ENCODE measurements at places on chromosomes 12 and 14.
A peak's percentile ranks its signal among the peaks of the same experiment; 100 is the strongest.

DNA sequence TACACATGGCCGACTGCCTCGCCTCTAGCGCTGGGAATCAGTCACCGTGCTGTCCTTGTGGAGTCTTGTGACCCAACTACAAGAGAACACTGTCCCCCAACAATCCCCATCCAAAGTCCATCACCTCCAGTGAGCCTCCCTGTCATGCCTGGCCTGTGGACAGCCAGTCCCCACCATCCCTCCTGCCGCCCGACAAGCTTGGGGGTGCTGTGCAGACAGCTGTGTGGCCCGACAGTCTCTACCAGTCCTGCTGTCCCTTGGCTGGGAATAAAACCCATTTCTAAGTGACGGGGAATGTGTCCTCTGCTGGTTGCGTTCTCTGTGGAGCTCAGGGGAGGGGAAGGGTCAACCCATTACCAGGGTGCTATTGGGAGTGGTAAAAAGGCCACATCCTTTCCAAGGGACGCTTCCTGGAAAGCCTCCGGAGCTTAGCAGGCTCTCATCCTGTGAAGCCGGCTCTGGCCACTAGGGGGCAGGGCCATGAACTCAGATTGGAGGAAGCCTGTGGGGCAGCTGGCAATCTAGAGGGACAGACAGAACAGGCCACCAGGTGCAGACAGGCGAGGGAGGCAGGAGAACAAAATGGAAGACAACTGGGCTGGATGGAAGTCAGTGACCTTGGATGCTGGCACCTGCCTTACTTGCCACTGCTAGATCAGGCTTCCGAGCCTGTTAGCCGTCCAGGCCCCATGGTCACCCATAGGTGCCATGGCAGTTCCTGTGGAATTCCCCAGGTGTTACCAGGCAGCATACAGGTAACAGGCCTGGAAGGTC lies 12.0 kb upstream of the BLTP3B start:
- DNase-seq = peak; percentile 34

- no peak for DNase-seq
These were observed 17.5 kb upstream of the KRT80 start for GRCh38 chr12:52209321-52209720.

DNA sequence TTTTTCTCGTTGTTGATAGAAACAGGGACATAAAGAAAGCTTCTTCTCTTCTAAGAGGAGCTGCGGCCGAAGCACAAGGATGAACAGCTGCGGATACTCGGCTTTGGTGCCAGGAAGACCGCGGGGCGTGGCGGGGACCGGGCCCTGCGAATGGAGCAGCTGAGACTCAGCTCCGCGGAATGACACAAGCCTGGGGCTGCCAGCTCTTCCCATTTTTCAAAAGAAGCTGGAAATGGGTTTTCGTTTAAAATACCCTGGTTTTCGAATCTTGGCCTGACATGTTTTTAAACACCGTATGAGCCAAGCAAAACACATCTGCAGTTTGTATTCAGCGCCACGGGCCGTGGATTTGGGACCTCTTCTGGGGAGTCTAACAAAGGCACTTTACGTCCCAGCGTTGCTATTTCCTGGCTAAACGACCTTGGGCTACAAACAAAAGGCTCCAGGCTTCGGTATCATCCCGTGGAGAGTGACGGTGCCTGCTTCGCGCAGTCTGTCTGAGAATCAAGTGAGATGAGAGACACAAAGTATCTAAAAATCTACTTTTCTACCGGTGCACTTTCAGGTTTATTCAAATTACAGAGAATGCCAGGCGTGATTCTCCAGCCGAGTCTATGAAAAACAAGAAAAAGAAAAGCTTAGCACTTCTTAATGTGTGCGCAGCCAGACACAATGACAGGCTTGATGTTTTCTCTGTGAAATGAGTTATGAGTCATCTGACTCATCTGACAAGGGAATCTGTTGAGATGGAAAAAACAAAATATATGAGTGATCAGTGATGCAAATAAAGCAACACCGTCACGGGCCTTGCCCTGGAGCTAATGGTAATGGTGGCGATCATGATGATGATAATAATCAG lies 114.0 kb upstream of the TMEM132D start:
- no peak for DNase-seq

GRCh38 chr12:50016501-50017475 lies 8.5 kb downstream of the RACGAP1 start:
- DNase-seq = no peak

DNA sequence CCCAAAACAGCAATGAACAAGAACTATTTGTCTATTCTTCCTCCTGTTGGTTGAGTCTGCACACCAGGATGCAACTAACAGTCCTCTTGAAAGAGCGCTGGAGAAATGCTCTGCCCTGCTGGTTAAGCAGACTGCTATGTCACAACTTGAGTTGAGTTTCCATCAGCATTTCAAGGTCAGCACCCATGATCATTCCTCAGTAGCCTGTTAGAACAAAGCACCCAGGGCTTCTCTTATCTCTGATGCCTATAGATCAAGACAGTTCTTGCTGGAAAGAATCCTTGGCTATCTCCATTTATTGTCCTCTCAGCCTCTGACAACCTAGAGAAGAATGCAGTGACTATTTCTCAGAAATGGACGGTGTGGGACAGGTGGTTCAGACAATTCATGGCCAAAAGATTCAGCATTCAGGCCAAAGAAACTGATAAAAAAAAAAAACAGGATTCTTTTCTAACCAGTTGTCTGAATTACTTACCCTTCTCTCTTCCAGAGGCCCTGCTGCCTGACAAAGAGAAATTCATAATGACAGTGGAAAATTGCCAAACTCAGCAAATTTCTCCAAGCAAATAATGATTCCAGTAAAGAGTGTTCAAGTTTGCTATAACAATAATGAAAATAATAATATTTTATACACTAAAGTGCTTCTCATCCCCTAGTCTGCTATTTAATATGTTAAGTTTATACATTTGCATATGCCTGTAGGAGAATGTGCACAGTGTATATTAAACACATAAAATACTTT lies 306.7 kb downstream of the EMP1 start:
- no peak for DNase-seq

- DNase-seq = no peak
These were observed 65.2 kb downstream of the SLC25A47 start for GRCh38 chr14:100388103-100389054.

- DNase-seq = no peak
These were observed 152.0 kb upstream of the AEBP2 start for GRCh38 chr12:19287302-19287701.

DNA sequence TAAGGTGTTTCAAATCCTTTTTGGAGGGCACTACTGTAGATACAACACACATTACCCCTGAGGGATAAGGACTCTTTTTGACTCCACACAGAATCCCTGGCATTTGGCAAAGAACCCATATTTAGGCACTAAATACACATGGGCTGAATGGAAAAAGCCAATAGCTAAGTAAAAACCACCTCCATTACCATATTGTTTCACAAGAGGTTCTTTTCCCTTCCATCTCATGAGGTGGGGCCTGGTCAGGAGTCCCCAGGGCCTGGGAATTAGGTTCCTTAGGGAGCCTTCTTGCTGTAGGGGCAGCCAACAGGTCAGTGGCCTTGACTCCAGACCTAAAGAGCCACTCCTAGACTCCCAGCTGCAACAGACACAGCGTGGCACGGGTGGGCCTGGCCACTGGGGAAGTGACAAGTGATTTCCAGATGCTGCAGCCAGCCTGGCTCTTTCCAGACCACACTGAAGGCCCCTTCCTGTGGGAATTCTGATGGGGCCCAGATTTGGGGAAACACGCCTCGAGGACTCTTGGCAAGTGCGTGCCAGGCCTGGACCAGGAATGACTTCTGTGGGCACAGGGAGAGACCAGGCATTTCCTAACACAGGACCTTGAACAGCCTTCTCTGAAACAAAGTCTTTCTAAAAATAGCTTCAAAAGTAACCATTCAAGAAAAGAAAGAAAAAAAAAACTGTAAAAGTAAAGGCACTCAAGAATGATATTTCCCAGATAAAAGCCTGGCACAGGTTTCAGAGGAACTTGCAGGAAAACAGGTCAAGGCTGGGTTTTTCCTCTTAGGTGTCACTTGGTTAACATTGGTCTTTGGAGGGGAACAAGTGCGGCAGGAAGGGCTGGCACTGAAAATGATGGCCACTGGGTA lies 18.1 kb downstream of the SSH1 start:
- no peak for DNase-seq

GRCh38 chr14:74580275-74580672 lies 31.8 kb downstream of the LTBP2 start:
- no peak for DNase-seq

Data from activated CD4-positive, CD25-positive, alpha-beta regulatory T cell (primary cell).